NCI-H460 (cell line): ENCODE measurements at places on chromosomes 16 and 17. TPM values are rescaled to one million over a fixed set of nuclear protein-coding genes. Genes with fewer than 3 reads are reported as not detected.
A peak's percentile ranks its signal among the peaks of the same experiment; 100 is the strongest.

Gene RNF167
- 59.5 and 62.7 TPM in 2 replicates for total RNA-seq

Gene HLF
- 0.17 and 0.25 TPM in 2 replicates for total RNA-seq

Gene ZG16
- total RNA-seq: not detected in 2 replicates

DNA sequence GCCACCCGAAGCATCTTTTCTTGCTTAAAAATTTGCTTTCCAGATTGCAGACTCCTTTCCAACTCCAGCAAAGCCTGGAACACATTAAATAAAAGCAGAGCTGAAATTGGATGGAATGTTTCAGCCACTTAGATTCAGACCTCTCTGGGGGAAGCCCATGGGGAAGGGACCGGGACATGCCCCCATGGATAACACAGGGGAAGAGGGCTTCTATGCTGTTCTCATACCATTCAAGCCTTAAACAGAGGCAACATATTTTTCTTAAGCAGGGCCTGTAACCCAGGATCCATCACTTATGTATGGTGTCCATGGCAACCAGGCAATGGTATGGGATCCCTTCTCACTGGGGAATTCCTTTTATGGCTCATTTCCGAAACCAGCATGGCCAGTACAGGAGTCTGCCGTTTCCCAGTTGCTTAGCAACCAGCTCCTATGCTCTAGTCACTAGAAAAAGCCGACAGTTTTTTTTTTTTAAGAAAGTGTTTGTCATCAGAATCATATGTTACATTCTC is 62.0 kb upstream of the MARCHF10 start:
- no peak for DNase-seq

DNA sequence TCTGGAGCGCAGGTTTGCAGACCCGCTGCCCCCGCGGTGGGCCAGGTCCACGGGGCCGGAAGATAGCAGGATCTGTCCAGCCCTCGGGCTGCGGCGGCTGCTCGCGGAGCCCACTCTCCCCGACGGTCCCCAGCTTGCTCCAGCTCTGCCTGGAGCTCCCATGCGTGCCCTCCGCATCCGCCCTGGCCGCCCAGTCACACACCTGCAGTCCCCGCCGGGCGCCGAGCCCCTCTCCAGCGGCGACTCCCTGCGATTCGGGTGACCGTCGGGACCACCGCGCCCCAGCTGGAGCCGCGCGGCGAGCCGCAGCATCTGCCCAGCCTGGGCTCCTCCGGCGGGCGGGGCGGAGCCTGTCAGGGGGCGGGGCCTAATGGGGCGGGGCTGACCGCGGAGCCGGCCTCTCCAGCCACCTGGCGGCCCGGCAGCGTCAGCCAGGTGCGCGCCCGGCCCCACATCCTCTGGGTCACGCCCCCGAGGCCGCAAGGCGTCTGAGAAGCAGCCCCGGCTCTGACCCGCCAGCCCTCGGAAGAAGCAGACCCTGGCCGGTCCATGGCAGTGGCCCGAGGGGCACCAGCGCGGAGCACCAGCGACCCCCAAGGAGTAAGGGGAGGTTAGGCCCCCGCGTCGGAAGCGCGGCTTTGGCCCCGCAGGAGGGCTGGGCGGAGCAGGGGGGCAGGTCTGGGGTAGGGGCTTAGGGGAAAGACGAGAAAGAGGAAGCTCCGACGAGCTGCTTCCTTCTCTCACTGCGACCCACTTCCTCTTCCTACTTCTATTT is at the start of gene PIK3R5:
Gene PIK3R5 (minus strand): TSS at position 314 of the 775 bp plus-strand sequence. CDS start 54,213 bp downstream, outside the sequence.
- DNase-seq: no peak

- DNase-seq: no peak
Observed at GRCh38 chr16:81493755-81494433, 49.3 kb downstream of the CMIP start.

- no peak for DNase-seq
Observed at GRCh38 chr17:260944-261343, 79.5 kb upstream of the DOC2B start.

- no peak for DNase-seq
Observed at GRCh38 chr16:70430667-70431536, 8.0 kb downstream of the ST3GAL2 start.

- peak; percentile 69 for DNase-seq
Observed at GRCh38 chr16:16127469-16128116, 95.7 kb downstream of the ABCC6 start.

DNA sequence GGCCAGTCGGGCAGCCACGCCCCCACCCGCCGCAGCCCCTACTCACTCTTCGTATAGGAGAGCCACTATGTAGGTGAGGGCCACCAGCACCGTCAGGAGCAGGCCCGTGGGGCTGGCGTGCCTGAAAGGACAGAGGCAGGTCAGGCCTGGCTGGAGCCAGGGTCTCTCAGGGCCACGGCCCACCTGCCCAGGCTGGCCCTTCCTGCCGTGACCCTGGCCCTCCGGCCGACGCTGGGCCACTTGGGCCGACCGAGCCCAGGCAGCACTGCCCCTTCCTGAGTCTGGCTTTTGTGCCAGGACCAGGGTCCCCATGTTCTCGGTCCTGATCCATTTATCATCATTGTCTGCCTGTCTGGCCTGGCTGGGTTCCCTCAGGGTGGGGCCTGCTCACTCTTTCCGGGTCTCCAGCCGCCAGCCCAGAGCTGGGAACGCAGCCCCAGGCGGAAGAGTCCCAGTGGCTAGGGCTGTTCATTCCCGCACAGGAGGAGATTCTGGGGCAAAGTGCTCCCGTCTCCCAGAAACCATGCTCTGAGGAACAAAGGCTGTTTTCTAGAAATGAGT is 10.1 kb upstream of the RASD1 start:
- DNase-seq: no peak

- DNase-seq: no peak
Observed at GRCh38 chr17:41681776-41682175, 6.9 kb upstream of the EIF1 start.

DNA sequence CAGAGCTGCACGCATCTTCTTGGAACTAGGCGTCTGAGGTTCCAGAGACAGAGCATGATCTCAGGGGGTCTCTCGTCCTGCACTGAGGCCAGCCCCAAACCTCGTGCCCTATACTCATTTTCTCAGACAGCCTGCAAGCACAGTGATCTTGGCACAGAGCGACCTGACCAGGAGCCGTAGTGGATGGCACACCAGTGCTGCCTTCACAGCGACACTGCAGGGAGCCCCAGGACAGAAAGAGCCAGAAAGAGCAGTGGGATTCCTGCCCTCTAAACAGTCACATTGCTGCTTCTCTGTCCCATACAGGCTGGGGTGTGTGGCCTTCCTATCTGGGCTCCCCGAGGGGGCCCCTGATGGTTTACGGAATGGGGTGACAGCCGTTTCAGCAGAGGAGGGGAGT is 131.0 kb downstream of the RBFOX3 start:
- no peak for DNase-seq
